Muscle of leg (tissue), 16 donors: ENCODE measurements at places on chromosomes 12 and 14. TPM values are rescaled to one million over a fixed set of nuclear protein-coding genes. Genes with fewer than 3 reads are reported as not detected.

DNA sequence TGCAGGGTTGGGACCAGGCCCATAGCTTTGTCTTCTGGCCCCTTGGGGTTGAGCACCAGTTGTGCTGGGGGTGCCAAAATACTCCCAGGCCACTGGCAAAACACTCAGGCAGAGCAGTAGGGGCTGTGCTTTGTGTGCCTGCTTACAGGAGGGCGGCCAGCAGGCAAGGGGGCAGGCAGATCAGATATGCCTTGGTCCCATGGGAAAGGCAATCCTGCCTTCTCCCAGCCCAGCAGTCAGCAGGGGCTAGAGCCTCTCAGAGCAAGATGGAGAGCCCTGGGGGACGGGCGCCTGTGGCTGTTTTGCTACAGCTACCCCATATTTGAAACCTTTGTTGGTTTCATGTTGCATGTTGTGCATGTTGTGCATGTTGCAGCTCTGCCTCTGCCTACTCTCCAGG is 36.2 kb upstream of the TMX1 start:
- H3K27me3 ChIP-seq: no peaks in the 10 kb centered on the region
- no peaks in the 10 kb centered on the region for H3K36me3 ChIP-seq
- DNase-seq: no peak
- H3K4me1 ChIP-seq: no peaks in the 10 kb centered on the region
- no peak overlapping the region for H3K27ac ChIP-seq

Gene GPX2
- total RNA-seq: not detected

Gene BIN2
- total RNA-seq: 1.8 TPM

GRCh38 chr12:131049549-131050339 is 96.0 kb downstream of the ADGRD1 start:
- peaks cover 21% of the 10 kb centered on the region for H3K4me1 ChIP-seq
- H3K27me3 ChIP-seq: peaks cover 5% of the 10 kb centered on the region
- H3K36me3 ChIP-seq: no peaks in the 10 kb centered on the region

DNA sequence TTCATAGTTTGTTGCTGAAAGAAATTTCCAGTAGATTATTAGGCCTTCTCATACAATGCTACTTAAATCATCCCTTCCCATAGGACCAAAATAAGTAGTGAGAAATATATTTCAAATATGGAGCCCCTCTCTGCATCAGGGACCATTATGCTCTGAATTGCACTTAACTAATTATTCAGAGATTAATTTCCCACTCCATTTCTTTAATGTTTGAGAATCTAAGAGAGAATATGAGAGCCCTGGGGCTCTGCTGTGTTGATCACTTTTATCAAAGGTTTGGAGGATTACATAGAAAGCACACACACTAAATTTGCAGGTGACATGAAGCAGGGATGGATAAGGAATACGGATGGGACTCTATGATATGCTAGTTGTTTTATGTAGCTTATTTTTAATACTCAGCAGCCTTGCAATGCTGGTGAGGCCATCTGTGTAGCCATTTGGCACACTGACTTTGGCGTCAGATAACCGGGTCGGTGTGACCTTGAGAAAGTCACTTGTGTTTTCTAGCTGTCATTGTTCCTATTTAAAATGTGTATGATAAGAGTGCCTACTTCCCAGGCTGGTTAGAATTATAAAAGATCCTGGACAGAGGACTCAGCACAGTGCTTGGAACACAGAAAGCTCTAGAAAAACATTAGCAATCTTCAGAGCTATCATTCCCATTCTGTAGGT is 49.9 kb upstream of the FBXO21 start:
- DNase-seq: no peak
- H3K4me3 ChIP-seq: no peak overlapping the region
- H3K36me3 ChIP-seq: no peaks in the 10 kb centered on the region

DNA sequence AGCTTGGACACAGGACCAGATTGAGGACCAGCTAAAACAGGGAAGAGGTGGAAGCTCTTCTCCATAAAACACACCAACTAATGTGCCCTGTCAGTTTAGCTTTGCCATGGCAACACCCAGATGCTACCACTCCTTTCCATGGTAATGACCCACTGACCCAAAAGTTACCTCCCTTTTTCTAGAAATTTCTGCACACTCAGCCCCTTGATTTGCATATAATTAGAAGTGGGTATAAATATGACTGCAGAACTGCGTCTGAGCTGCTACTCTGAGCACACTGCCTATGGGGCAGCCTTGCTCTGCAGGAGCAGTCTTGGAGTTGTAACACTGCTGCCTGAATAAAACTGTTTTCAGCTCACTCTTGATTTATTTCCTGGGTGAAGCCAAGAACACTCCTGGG is 3.2 kb upstream of the TDG start:
- peaks cover 8% of the 10 kb centered on the region for H3K4me1 ChIP-seq
- DNase-seq: no peak
- no peaks in the 10 kb centered on the region for H3K27me3 ChIP-seq

DNA sequence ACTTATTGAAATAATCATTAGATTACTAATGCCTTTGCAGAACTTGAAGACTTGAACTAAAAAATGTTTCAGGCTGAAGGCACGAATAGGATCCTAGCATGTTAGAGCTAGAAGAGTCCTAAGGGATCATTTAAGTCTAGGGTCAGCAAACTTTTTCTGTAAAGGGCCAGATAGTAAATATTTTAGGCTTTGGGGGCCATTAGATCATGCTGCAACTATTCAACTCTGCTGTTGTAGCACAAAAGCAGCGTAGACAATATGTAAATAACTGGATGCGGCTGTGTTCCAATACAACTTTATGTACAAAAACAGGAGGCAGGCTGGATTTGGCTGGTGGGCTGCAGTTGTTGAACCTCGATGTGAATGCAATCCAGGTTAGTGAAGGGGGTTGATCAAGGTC is 221.7 kb downstream of the ATP23 start:
- no peak overlapping the region for H3K4me3 ChIP-seq
- H3K27ac ChIP-seq: no peak overlapping the region
- H3K36me3 ChIP-seq: no peaks in the 10 kb centered on the region
- H3K4me1 ChIP-seq: no peaks in the 10 kb centered on the region
- no peaks in the 10 kb centered on the region for H3K27me3 ChIP-seq
- DNase-seq: peak; percentile 87

DNA sequence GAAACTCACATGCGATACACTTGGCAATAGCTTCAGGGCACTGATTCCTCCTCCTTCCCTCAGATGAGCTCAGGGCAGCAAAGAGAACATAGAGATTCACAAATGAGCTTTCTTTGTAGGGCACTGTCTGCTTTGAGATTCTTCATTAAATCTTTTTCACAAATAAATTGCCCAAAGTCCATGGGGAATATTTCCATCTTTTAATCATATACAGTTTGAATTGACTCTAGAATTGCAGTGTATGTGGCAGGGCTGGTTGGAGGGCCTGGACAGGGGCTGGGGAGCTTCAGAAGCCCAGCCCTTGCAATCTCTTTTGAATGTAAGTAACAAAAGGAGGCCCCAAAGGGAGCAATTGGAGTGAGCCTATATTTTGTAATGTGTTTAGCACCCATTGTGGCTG is 197.5 kb downstream of the NOVA1 start:
- H3K27ac ChIP-seq: no peak overlapping the region
- DNase-seq: no peak
- H3K4me1 ChIP-seq: no peaks in the 10 kb centered on the region
- H3K27me3 ChIP-seq: no peaks in the 10 kb centered on the region
- no peak overlapping the region for H3K4me3 ChIP-seq

DNA sequence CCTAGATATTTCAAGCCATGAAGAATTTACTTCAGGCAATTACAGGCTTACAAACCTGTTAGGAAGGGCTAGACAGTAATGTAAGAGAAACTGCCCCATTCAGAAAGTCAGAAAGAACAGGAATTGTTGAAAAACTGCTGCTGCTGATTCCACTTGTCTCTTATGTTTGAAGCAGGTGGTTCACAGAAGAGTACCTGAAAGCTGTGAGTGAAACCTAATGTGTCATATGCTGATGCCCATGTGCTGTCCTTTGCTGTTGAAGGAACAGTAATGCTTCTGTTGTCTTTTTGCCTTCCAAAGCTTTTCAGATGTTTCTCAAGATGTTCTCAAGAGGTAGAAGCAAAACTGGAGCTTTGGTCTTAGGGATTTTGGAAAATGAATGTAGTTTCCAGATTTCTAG is 39.0 kb downstream of the MNAT1 start:
- no peak for DNase-seq
- H3K4me3 ChIP-seq: no peak overlapping the region
- H3K4me1 ChIP-seq: no peaks in the 10 kb centered on the region
- peaks cover under 1% of the 10 kb centered on the region for H3K36me3 ChIP-seq
- H3K27ac ChIP-seq: no peak overlapping the region

Gene SLC10A1
- not detected for total RNA-seq

DNA sequence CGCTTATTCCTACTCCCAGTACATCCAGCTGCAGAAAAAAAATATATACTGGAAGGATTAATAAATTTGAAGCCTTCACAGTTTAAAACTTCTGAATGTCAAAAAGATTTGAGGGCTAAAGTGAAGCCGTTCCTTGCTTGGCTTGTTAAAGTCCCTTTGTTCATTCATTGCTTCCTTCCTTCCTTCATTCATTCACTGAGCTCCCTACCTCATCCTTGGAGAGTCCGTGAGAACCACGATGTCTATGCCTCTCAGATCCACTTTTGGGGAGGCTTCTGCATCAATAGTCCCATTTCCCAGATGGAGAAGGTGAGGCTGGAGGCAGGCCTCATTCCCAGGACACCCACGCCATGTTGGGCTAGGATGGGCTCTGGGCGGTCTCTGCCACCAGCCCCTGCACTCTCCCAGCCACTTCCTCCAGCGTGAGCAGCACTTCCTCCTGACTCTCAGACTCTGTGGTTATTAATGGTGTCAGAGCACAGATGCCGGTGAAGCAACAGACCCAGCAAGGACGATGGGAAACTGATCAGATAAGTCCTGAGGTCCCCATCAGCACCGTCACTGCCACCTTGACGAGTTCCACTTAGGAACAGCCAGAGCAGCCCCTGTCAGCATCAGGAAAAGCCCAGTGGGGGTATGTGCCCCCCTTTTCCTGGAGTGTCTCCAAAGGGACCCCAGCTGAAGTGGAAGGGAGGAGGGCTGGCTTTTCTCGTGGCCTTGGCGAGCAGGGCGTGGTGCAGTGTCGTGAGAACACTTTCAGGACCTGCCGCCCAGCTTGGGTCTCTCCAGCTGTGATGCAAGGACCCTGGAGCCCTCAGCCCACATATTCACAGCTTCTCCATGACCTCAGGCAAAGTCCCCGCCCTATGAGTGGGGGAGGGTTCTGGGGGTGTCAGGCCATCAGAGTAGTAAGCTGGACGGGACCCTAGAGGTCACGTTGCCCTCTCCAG is 21.2 kb downstream of the ASB2 start:
- H3K4me1 ChIP-seq: peaks cover 84% of the 10 kb centered on the region
- no peaks in the 10 kb centered on the region for H3K27me3 ChIP-seq
- no peak for DNase-seq
- H3K4me3 ChIP-seq: peak overlapping the region; percentile 47
- H3K27ac ChIP-seq: peak overlapping the region; percentile 82
- peaks cover 26% of the 10 kb centered on the region for H3K36me3 ChIP-seq

DNA sequence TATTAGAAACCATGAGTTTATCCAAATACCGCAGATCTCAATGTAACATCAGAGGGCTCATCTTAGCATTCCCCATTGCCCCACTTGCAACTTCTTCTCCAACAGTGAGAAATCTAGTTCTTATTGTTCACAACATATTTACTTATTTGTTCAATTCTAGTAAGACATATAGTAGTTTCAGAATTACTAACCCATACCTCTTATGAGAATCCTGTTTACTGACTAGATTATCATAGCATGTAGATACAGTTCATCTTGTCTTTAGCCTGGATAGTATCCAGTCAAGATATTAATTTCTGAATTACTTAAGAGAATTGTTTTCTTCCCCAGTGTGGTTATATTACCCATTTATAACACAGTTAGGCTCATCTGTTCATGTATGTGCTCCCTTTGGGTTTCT is 80.6 kb downstream of the NIN start:
- H3K27ac ChIP-seq: no peak overlapping the region
- H3K4me1 ChIP-seq: no peaks in the 10 kb centered on the region
- peaks cover 32% of the 10 kb centered on the region for H3K36me3 ChIP-seq
- no peak overlapping the region for H3K4me3 ChIP-seq

Gene IL23A
- 0.18 TPM for total RNA-seq

Gene STRAP
- 49.3 TPM for total RNA-seq

DNA sequence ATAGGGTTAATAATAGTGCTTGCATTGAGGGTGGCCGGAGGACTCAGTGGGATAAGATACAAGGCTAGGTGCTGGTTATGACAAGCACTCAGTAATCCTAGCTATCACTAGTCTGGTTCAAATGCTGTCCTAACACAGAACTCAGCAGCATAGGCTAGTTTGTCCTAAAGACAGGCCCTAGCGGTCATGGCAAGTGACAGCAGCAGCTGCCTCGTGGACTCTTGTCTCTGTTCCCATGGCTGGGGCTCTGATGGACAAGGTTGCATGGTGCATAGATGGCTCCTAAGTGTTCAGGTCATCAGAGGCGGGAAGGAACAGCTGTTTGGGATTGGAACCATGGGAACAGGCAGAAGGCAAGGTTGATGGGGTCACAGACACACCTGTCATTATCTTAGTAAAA is 42.4 kb upstream of the IGF1 start:
- no peak overlapping the region for H3K27ac ChIP-seq
- peaks cover 8% of the 10 kb centered on the region for H3K4me1 ChIP-seq
- peak; percentile 66 for DNase-seq
- H3K36me3 ChIP-seq: no peaks in the 10 kb centered on the region

Gene IFT43
- 32.3 TPM for total RNA-seq

GRCh38 chr14:74531467-74531866 is 37.9 kb downstream of the ISCA2 start:
- H3K27me3 ChIP-seq: peaks cover 3% of the 10 kb centered on the region
- peaks cover 5% of the 10 kb centered on the region for H3K4me1 ChIP-seq
- H3K36me3 ChIP-seq: no peaks in the 10 kb centered on the region

GRCh38 chr14:104967386-104968152 is 10.6 kb downstream of the AHNAK2 start:
- peak overlapping the region; percentile 32 for H3K4me3 ChIP-seq
- peaks cover 58% of the 10 kb centered on the region for H3K4me1 ChIP-seq
- peaks cover 13% of the 10 kb centered on the region for H3K27me3 ChIP-seq
- no peaks in the 10 kb centered on the region for H3K36me3 ChIP-seq

- no peak for DNase-seq
- H3K4me1 ChIP-seq: no peaks in the 10 kb centered on the region
- H3K27ac ChIP-seq: no peak overlapping the region
- no peaks in the 10 kb centered on the region for H3K27me3 ChIP-seq
- peaks cover 5% of the 10 kb centered on the region for H3K36me3 ChIP-seq
These were observed 46.8 kb downstream of the EXOC5 start for GRCh38 chr14:57221931-57222330.

Gene LTBP2
- 10.5 TPM for total RNA-seq

GRCh38 chr12:47554046-47554653 is 151.7 kb downstream of the RPAP3 start:
- H3K27ac ChIP-seq: no peak overlapping the region
- no peaks in the 10 kb centered on the region for H3K27me3 ChIP-seq
- H3K4me1 ChIP-seq: no peaks in the 10 kb centered on the region
- H3K4me3 ChIP-seq: no peak overlapping the region
- no peak for DNase-seq

Gene CMTM5
- total RNA-seq: 1.1 TPM

DNA sequence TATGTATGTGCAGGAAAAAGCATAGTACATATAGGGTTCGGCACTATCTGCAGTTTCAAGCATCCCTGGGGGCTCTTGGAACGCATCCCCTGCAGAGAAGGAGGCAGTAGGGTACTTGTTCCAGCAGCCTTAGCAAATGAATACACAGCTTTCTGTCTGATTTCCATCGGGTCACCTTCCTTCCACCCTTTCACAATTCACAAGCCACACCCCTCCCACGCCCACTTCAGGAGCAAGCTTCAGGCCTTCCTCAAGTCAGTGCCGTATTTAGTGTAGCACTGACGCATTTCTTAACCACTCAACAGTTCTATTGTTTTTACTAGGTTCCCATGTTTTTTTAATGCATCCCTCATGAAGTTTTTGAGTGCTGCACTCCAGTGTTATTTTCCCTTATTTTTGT is 64.2 kb downstream of the CLMN start:
- H3K27ac ChIP-seq: no peak overlapping the region
- no peak overlapping the region for H3K4me3 ChIP-seq
- H3K27me3 ChIP-seq: peaks cover 2% of the 10 kb centered on the region
- peaks cover 20% of the 10 kb centered on the region for H3K4me1 ChIP-seq

Gene AMN
- 0.58 TPM for total RNA-seq
